Upper lobe of right lung (tissue), 1 donor: ENCODE measurements at places on chromosomes 7 and 10. TPM values are rescaled to one million over a fixed set of nuclear protein-coding genes. Genes with fewer than 3 reads are reported as not detected.

The HMX3 gene
- total RNA-seq, result not detected

The ADAM22 gene
- 4.3 TPM for total RNA-seq

The SFTPA1 gene
- 11,191 TPM for total RNA-seq

The INSIG1 gene
- total RNA-seq, result 90.7 TPM

The PNLIP gene
- not detected for total RNA-seq

The TRIL gene
- 6.5 TPM for total RNA-seq

The ECHDC3 gene
- 39.4 TPM for total RNA-seq

The RTKN2 gene
- 93.7 TPM for total RNA-seq

The PLAU gene
- 16.8 TPM for total RNA-seq

The CPXM2 gene
- total RNA-seq, result 9.7 TPM

The WEE2 gene
- not detected for total RNA-seq

The UNCX gene
- total RNA-seq, result not detected

The SLC35B4 gene
- total RNA-seq, result 12.0 TPM

The FEZF1 gene
- not detected for total RNA-seq

The SRRM3 gene
- 1.1 TPM for total RNA-seq

The KMT2C gene
- total RNA-seq, result 99.0 TPM

The CYP3A5 gene
- 15.1 TPM for total RNA-seq
